PC-9 (cell line): ENCODE measurements at places on chromosomes 4 and X. TPM values are rescaled to one million over a fixed set of nuclear protein-coding genes. Genes with fewer than 3 reads are reported as not detected.

Gene IL2RG
- not detected in 2 replicates for total RNA-seq

GRCh38 chrX:39905538-39905891, 192.2 kb downstream of the BCOR start:
- H3K4me1 ChIP-seq, result no peaks in the 10 kb centered on the region
- no peak overlapping the region for H3K27ac ChIP-seq
- no peak overlapping the region for H3K4me3 ChIP-seq
- H3K27me3 ChIP-seq, result no peaks in the 10 kb centered on the region

DNA sequence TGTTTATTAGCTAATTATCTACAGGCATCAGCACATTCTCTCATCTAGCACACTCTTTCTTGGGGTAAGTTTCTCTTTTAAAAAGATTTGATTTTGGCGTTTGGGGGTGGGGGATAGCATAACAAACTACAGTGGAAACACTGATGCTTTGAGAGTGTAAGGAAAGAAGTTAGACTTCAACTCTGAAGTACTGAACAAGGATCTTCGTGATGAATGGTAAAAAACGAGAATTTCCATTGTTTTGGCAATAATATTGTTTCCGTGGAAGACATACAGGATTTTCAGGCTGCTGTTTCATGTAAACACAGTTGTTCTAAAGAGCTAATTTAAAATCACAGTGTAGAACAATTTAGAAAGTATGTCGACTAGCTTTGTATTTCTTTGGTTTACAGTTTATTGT, 451 bp downstream of the LPAR4 start:
- no peak overlapping the region for H3K4me3 ChIP-seq
- no peaks in the 10 kb centered on the region for H3K4me1 ChIP-seq
- no peak for DNase-seq
- no peaks in the 10 kb centered on the region for H3K36me3 ChIP-seq
- H3K27ac ChIP-seq, result no peak overlapping the region
- no peaks in the 10 kb centered on the region for H3K27me3 ChIP-seq

Gene PDLIM5
- total RNA-seq, result 121 and 130 TPM in 2 replicates

DNA sequence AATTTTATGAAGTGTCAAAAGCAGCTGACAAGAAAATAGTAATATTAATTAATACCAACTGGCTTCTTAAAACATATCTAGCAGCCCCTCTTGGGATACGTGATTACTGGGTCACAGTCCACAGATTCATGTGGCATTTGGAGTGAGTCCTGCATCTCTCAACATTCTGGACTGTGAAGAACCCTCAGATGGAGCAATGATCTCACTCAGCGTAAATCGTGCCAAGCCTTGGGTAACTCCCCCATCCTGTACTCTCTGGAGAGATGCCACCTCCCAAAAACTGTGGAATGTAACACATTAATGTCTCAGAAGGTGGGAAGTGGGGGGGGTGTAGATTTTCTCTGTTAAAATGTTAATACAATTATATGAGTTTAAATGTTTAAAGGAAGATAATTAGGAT, 118.2 kb upstream of the IQCM start:
- H3K27me3 ChIP-seq, result no peaks in the 10 kb centered on the region
- no peaks in the 10 kb centered on the region for H3K36me3 ChIP-seq
- no peak for DNase-seq
- no peaks in the 10 kb centered on the region for H3K4me1 ChIP-seq
- H3K27ac ChIP-seq, result no peak overlapping the region
- H3K4me3 ChIP-seq, result no peak overlapping the region

DNA sequence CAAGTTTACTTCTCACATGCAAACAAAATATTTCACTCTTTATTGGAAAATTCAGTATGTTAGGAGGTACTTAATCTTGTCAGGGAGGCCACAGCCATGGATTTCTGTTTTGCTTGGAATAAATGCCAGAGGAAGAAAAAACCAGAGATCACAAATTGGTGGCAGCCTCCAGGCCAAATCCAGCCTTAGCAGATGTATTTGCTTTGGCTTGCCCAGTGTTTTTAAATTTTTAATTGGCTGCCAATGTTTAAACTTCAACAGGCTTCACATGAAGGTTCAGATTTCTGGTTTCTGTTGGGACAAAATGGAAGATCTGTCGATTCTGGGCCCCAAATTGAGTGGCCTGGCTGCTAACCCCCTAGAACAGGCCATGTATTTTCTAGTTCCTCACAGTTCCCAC, 19.2 kb downstream of the YY2 start:
- H3K27ac ChIP-seq, result no peak overlapping the region
- no peaks in the 10 kb centered on the region for H3K36me3 ChIP-seq
- DNase-seq, result no peak
- H3K27me3 ChIP-seq, result no peaks in the 10 kb centered on the region

- H3K27ac ChIP-seq, result no peak overlapping the region
- DNase-seq, result no peak
- H3K4me1 ChIP-seq, result peaks cover 15% of the 10 kb centered on the region; the same call in 1 of the 2 replicates
- H3K4me3 ChIP-seq, result no peak overlapping the region
- no peaks in the 10 kb centered on the region for H3K27me3 ChIP-seq
- H3K36me3 ChIP-seq, result no peaks in the 10 kb centered on the region
Observed at GRCh38 chr4:150130933-150131332, 52.7 kb downstream of the DCLK2 start.

DNA sequence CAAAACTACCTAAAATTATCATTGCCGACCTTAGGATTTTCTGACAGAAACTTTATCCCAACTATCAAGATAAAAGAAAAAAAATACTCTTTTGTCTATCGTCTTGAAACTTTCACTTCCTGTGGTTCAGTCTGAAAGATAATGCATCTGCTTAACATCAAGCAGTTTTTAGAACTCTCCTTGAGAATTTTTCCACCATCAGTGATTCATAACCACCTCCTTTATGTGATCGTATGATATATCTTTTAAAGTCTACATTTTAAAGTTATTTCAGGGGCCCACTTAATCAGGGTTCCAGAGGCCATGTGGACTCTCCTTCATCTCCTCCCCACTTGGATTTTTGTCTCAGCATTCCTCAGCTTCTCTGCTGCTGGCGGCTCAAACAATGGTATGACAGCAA, 272.8 kb upstream of the TENM3 start:
- DNase-seq, result no peak
- H3K4me3 ChIP-seq, result no peak overlapping the region
- H3K36me3 ChIP-seq, result no peaks in the 10 kb centered on the region
- peaks cover under 1% of the 10 kb centered on the region; the same call in 1 of the 2 replicates for H3K27me3 ChIP-seq
- no peaks in the 10 kb centered on the region for H3K4me1 ChIP-seq

Gene MAGEB2
- total RNA-seq, result not detected in 2 replicates

- peaks cover 47% of the 10 kb centered on the region for H3K4me1 ChIP-seq
- peak overlapping the region; percentile 56 for H3K27ac ChIP-seq
- H3K36me3 ChIP-seq, result no peaks in the 10 kb centered on the region
- H3K4me3 ChIP-seq, result no peak overlapping the region
- no peaks in the 10 kb centered on the region for H3K27me3 ChIP-seq
Observed at GRCh38 chr4:122783301-122784215, 43.1 kb upstream of the FGF2 start.

GRCh38 chr4:15186149-15186548, 183.9 kb downstream of the CPEB2 start:
- H3K4me1 ChIP-seq, result 0 out of 2 replicates have a peak, but pooled peaks cover 9% of the 10 kb centered on the region
- H3K27me3 ChIP-seq, result no peaks in the 10 kb centered on the region
- H3K4me3 ChIP-seq, result no peak overlapping the region
- H3K36me3 ChIP-seq, result no peaks in the 10 kb centered on the region
- DNase-seq, result no peak
- H3K27ac ChIP-seq, result no peak overlapping the region

DNA sequence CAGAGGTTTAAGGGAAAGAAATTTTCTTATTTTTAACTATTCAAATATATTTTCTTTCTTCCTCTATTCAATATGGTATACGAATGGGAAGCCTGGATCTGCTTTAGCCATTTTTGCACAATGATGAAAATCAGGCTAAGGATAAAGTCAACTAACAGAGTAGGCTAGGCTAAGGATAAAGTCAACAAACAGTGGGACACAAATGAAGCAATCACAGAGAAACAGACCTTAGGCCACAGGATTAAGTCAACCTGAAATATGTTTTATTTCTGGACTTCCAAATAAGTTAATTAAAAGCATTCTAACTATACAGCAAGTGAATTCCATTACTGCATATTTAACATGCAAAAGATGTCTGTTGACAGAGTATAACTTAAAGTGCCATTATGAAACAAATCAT, 17.0 kb downstream of the DYNLT3 start:
- no peaks in the 10 kb centered on the region for H3K36me3 ChIP-seq
- no peak overlapping the region for H3K27ac ChIP-seq
- H3K27me3 ChIP-seq, result no peaks in the 10 kb centered on the region
- H3K4me1 ChIP-seq, result no peaks in the 10 kb centered on the region
- DNase-seq, result no peak
- H3K4me3 ChIP-seq, result no peak overlapping the region

Gene PDZD4
- total RNA-seq, result 0.17 and 0.25 TPM in 2 replicates

DNA sequence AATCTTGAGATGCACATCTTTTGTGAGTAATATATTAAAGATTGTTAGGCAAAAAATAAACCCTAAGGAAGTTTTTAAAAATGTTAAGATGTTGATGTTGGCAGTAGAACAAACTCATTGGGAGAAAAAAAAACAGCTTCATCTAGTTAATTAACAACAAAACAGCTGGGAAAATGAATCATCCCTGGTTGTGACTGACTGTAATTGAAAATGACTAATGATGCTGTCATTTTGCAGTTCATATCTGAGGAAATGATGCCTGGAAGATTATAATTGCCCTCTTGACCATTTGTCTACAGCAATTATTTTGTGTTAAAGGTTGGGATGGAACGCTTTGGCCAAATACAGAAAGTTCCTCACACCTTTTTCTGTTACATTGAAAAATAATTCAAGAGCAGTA, 760.4 kb upstream of the FTHL17 start:
- H3K27ac ChIP-seq, result no peak overlapping the region
- DNase-seq, result no peak
- H3K4me3 ChIP-seq, result no peak overlapping the region
- H3K4me1 ChIP-seq, result no peaks in the 10 kb centered on the region

Gene MAGEA12
- 17.2 and 24.2 TPM in 2 replicates for total RNA-seq

GRCh38 chr4:119130365-119131065, 5.1 kb upstream of the MYOZ2 start:
- H3K36me3 ChIP-seq, result no peaks in the 10 kb centered on the region
- H3K27me3 ChIP-seq, result no peaks in the 10 kb centered on the region
- no peaks in the 10 kb centered on the region for H3K4me1 ChIP-seq

Gene WDR1
- 251 and 258 TPM in 2 replicates for total RNA-seq

GRCh38 chr4:3384391-3384770, 57.4 kb upstream of the HGFAC start:
- DNase-seq, result no peak
- no peaks in the 10 kb centered on the region for H3K27me3 ChIP-seq
- H3K4me1 ChIP-seq, result no peaks in the 10 kb centered on the region
- H3K27ac ChIP-seq, result no peak overlapping the region

Gene BLOC1S4
- total RNA-seq, result 11.7 and 13.9 TPM in 2 replicates

Gene PCYT1B
- not detected in 2 replicates for total RNA-seq

Gene CPZ
- 9.1 and 12.1 TPM in 2 replicates for total RNA-seq

DNA sequence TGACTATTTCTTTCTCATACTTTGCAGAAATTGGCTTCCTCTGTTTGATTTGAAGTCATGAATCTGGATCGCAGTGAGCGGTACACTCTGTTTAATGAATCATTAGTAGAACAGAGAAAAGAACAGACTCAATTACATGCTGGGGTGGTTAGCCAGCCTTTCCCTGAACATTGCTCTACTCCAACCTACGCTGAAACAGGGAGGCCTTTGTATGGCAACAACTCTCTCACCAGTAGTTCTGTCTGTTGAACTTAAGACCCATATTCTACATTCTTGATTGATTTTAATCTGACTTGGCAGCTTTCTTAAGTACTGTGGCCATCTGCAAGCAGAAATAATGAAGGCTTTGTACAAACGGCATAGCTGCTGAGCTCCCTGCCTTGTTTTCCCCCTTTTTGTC, 19.0 kb upstream of the AP1S2 start:
- H3K27me3 ChIP-seq, result no peaks in the 10 kb centered on the region
- no peaks in the 10 kb centered on the region for H3K4me1 ChIP-seq
- no peak for DNase-seq
- H3K36me3 ChIP-seq, result no peaks in the 10 kb centered on the region
- H3K4me3 ChIP-seq, result no peak overlapping the region

Gene BMPR1B
- 1.1 and 3.2 TPM in 2 replicates for total RNA-seq

- H3K4me1 ChIP-seq, result no peaks in the 10 kb centered on the region
- no peaks in the 10 kb centered on the region for H3K36me3 ChIP-seq
- H3K27ac ChIP-seq, result no peak overlapping the region
- H3K27me3 ChIP-seq, result no peaks in the 10 kb centered on the region
- DNase-seq, result no peak
Observed at GRCh38 chr4:46979726-46980125, 13.7 kb downstream of the GABRA4 start.

Gene LDB2
- not detected in 2 replicates for total RNA-seq
